Cardiac fibroblast (primary cell): ENCODE measurements at places on chromosomes 1 and 21.

DNA sequence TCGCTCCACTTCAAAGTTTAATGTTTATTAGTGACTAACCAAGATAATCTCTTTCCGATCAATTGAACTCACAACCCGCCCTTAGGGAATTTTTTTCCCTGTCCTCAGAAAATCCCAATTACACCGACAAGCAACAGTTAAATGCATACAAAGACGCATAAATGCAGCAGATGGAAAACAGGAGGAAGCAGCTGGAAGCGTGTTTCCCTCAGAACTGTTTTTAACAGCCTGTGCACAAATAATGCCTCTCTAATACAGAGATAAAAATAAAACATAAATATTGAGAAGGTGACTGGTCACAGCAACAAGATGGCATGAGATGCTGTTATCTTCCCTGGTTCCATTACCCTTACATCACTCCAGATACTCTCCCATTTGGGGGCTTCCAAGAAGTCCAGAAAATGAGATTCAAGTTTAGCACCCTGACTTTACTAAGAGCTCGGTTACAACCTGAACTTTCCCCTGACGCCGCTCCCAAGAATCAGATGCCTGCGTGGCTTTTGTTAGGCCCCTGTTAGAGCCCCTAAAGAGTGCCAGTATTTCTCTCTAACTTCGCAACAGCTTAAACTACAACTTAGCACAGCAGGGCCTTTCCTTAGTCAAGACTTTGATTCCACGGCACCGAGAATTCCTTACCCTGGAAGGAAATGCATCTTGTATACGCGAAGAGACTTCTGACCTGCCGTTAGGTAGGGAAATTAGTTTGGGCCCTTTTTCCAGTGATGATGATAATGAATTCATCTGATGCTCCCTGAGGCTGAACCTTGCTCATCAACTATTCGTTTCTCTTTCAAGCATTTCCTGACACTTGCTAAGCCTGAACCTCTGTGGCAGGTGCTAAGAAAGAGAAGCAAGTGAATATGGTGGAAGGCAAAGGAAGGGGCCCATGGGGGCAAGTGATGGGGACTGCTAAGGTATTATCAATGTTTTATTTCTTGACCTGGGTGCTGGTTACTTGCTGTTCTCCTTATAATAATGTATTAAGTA, 137.7 kb upstream of the SMYD2 start:
- no peak for DNase-seq

DNA sequence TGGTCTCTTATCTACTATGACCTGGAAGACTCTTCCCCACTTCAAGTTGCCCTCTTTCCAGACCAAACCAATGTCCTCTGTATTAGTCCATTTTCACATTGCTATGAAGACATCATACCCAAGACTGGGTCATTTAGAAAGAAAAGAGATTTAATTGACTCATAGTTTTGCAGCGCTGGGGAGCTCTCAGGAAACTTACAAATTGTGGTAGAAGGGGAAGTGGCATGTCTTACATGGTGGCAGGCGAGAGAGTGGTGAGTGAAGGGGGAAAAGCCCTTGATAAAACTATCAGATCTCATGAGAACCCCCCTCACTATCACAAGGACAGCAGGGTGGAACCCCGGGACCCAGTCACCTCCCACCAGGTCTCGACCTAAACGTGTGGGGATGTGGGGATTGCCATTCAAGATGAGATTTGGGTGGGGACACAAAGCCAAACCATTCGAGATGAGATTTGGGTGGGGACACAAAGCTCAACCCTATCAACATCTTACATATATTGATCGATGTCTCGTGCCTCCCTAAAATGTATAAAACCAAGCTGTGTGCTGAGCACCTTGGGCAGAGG, 14.2 kb upstream of the AGPAT3 start:
- DNase-seq = no peak

GRCh38 chr1:45401524-45401923, 61.3 kb upstream of the MUTYH start:
- no peak for DNase-seq

DNA sequence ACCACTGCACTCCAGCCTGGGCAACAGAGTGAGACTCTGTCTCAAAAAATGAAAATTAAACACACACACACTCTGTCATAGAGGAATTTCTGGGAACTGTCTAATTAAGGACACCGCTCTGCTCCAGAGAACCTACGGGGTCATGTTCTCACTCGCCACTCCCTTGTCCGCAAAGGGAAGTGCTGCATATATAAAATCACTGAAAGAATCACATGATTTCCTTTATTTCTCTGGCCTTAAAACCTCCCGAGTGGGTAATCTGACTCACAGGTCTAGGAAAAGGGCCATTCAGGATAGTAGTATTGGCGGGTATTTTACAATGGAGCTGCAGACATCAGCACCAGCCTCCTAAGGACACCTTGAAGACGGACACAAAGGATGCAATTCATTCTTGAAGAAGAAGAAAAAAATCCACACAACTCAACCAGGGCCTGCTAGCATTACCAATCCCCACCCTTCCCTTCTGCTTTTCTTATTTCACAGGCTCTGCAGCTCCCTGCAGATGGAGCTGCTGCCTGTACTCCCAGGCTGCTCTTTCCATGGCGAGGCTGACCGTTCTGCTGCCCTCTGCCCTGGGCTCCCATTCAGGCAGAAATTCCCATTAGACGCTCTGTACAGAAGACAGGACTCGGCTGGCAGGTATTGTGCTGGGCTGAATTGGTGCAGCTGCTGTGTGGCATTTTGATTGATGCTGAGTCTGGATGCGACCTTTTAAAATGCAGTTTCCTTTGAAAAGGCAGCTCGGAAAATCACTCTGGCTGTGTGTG, 53.3 kb upstream of the FAM89A start:
- DNase-seq = no peak

GRCh38 chr21:42568866-42569731, 55.4 kb downstream of the SLC37A1 start:
- no peak for DNase-seq
